NCI-H1105 treated with DMSO at 0.1 percent for 48 hours (cell line): ENCODE measurements at places on chromosomes 16 and 17.
A peak's percentile ranks its signal among the peaks of the same experiment; 100 is the strongest.

- DNase-seq: no peak
These were observed at the start of gene SOX8 for GRCh38 chr16:981695-982144. TSS of gene SOX8 (plus strand) at chr16:981770. CDS start at chr16:981923, 153 bp downstream.

DNA sequence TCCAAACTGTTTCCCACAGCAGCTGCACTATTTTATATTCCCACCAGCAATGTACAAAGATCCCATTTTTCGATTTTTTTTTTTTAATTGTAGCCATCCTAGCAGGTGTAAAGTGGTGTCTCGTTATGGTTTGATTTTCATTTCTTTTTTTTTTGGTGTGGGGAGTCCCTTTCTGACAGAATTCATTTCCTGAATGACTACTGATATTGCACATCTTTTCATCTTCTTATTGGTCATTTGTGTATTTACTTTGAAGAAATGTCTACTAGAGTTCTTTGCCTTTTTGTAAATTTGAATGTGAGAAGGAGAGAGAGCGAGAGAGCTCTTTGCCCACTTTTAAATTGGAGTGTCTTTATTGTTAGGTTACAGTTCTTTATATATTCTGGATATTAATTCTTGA is 14.0 kb downstream of the CYB5B start:
- no peak for DNase-seq

- no peak for DNase-seq
These were observed 19.3 kb downstream of the DCAKD start for GRCh38 chr17:45032174-45032541.

- DNase-seq: no peak
These were observed 22.4 kb downstream of the CES1 start for GRCh38 chr16:55810451-55810961.

DNA sequence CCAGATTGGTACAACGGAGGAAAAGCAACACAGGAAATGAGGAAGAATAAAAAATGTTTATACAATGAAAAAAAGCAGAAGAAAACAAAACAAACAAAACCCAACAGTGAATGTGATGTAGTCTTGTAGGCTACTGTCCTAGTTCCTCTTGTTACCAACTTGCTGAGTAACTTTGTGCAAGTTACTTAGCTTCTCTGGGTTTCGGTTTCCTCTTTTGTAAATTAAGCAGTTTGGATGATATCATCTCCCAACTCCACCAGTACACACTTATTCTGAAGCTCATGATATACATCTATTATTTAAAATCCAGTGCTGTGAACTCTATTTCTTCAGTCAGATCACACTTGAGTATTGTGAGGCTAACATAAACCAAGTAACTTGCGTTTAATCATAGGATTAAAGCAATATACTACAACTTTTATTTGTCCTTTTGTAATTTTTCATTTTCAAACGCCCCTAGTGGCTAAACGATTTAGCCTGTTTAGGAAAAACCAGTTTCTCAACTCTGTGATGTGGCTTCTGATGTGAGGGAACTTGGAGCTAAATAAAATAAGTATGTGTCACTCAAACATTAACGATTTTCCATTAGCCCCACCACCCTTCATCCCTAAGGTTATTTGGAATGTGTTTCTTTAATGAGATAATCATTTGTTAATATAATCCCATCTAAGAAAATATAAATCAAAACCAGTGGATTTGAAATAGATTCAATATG is 1.4 kb upstream of the UNK start:
- DNase-seq: peak; percentile 41

DNA sequence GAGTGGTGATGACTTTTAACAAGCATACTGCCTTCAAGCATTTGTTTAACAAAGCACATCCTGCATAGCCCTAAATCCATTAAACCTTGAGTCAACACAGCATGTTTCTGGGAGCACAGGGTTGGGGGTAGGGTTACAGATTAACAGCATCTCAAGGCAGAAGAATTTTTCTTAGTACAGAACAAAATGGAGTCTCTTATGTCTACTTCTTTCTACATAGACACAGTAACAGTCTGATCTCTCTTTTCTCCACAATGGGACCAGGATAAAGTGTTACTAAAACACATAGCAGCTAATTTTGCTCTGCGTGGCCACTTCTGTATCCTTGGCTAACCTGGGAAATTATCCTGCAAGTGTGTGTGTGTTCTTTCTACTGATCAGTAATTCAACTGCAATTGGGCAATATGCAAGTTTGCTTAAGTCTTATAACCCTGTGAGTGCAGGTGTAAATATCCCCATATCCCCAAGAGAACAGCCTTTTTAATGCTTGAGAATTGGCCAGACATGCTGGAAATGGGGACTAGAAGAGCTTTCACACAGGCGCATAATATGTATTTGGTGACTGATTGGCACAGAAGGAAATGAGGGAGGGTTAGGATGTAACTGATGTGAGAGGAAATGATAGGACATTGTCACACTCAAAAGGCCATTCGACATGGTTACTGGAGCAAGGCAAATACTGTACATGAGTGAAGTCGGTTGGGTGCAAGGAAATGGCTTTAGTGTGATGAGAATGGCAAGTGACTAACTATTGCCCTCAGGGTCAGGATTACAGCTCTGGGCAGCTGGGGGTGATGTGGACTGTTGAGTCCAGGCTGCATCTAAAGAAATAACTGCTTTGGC is 10.8 kb upstream of the ANKS4B start:
- DNase-seq: no peak

DNA sequence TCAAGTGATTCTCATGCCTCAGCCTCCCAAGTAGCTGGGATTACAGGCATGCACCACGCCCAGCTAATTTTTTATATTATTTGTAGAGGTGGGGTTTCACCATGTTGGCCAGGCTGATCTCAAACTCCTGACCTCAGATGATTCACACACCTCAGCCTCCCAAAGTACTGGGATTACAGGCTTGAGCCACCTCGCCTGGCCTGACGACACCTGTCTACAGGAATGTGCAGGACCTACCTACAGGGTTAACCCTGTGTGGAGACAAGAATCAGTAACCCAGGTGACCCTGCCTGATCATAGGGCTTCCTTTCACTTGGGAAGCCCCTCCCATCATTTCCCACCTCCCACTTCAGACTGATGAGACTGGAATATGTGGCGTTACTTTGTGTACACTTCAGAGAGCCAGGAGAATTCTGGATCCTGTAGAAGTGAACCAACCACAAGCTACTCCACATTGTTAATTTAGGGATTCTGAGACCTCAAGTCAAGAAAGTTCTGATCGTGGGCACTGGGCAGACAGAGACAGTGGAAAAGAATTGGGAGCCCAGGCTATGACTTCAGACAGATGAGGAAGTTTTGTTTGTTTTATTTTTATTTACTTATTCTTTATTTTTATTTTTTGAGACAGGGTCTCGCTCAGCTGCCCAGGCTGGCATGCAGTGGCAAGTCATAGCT is 5.7 kb upstream of the MILR1 start:
- no peak for DNase-seq

- DNase-seq: no peak
These were observed 72.0 kb downstream of the CNGB1 start for GRCh38 chr16:57898961-57899360.

DNA sequence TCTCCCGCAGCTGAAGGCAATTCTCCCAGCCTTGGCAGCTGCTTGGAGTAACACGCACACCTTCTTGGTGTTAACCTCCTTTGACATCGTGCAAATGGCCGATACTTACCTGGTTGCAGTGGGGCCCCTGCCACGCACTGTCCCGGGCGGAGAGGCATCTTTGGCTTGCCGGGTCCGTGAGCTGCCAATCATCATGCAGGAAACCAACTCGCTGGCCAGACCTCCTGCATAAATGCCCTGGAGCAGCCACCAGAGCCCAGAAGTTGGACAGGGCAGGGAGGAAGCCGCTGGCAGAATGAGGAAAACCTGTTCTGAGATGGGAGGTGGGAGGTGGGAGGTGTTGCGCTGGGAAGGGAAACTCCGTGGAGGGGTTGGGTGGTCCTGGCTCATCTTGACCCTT is 41.7 kb upstream of the CREBBP start:
- no peak for DNase-seq

GRCh38 chr17:17605729-17606088 is 14.2 kb upstream of the PEMT start:
- no peak for DNase-seq

DNA sequence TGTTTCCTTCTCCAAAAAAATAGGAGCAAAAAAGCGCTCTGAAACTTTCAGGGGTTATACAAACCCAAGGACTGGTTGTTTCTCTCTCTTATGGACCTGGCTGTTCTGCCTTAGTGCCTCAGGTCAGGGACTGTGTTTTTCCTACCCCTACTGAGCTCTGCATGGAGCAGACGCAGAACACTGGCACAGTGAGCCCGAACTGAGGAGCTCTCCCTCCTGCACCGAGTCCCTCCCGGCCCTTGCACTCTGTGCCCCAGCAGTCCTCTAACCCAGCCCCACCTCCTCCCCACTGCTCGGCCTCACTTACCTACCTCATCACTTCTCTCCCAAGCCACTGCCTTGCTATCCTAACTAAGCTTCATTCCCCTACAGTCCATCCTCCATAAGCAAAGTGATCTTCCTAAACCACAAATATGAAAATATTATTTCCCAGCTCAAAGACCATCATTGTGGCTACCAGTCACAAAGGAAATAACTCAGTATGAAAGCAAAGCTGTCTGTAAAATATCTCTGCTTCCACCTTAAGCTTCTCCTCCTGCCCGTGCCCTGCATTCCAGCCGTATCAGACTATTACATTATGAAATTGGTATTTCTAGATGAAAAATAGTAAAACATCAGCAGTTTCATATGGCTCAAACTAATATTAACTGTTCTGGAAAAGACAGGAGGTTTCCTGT is 13.6 kb downstream of the MEIOB start:
- DNase-seq: no peak

DNA sequence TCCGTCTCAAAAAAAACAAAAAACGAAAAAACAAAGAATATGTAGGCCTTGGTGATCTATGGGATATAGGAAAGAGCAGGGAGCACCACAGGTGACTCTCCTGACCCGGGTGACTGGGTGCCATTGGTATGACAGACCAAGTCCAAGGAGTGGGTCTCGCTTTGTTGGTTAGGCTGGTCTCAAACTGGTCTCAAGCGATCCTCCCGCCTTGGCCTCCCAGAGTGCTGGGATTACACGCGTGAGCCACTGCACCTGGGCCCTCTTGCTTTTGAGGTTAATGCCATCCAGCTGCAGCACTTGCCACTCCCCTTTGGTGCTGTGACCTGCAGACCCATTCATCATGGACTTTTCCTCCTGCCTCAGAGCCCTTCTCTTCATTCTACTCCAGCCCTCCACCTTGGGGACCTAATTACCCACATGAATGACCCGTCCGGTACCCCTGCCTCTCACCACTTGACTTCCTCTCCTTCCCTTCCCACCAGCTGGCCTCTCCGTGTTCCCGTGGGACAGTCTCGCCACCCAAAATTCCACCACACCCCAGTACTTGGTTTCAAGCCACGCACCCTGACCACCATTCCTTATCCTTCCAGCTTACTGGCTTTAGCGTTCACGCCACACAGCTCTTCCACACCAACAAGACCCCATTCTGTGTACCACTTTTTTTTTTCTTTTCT is 3.2 kb upstream of the UBE2G1 start:
- no peak for DNase-seq

DNA sequence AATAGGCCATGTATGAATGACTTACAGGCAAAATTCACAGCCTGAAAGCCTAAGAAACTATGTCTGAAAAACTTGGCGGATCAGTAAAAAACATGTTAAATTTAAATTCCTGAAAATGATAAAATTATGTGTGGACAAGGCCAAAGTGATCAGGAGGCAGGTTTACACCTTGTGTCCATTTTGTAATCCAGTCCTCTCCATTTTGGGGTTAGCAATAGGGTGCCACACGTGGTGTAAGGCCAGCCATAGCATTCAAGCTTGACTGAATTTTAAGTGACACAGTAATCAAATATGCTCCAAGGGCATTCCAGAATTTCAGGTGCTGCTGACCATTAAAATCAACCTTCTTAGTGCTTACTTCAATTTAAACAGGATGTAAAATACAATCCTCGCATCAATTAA is 2.7 kb downstream of the RNF43 start:
- DNase-seq: peak; percentile 41

DNA sequence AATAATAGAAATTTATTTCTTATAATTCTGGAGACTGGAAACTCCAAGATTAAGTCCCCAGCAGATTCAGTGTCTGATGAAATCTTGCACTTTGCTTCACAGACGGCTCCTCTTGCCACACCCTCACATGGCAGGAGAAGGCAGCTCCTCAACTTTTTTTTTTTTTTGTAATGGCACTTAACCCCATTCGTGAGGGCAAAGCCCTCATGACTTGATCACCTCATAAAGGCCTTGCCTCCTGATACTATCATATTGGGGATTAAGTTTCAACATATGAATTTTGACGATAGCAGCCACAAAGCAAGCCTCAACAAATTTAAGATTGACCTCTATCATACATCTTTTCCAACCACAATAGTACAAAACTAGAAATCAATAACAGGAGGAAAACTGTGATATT is 42.3 kb upstream of the CDYL2 start:
- DNase-seq: no peak

DNA sequence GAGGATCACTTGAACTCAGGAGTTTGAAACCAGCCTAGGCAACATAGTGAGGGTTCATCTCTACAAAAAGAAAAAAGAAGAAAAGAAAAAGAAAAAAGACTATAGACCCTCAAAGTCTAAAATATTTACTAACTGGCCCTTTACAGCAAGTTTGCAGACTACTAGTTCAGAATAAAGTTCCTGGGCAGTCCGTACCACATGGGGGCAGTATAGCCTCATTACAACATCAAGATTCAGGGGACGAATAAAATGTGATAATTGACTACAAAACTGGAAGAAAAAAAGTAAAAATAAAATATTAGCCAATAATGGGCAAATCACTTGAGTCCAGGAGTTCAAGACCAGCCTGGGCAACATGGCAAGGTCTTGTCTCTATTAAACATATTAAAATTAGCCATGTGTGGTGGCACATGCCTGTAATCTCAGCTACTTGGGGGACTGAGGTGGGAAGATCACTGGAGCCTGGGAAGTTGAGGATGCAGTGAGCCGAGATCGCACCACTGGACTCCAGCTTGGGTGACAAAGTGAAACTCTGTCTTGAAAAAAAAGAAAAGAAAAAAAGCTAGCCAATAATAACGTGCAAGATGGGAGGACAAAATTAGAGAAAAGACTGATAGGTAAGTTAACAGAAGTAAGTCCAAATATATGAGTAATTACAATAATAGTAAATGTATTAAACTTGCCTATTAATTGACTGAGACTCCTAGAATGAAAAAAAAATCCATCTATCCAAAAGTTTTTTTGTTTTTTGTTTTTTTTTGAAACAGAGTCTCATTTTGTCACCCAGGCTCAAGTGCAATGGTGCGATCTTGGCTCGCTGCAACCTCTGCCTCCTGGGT is 129.4 kb upstream of the SEC14L1 start:
- peak; percentile 52 for DNase-seq
